GM19239 (cell line): ENCODE measurements at places on chromosomes 3 and 15.

- DNase-seq, result no peak
Observed at GRCh38 chr15:88303395-88303794, 46.9 kb upstream of the NTRK3 start.

DNA sequence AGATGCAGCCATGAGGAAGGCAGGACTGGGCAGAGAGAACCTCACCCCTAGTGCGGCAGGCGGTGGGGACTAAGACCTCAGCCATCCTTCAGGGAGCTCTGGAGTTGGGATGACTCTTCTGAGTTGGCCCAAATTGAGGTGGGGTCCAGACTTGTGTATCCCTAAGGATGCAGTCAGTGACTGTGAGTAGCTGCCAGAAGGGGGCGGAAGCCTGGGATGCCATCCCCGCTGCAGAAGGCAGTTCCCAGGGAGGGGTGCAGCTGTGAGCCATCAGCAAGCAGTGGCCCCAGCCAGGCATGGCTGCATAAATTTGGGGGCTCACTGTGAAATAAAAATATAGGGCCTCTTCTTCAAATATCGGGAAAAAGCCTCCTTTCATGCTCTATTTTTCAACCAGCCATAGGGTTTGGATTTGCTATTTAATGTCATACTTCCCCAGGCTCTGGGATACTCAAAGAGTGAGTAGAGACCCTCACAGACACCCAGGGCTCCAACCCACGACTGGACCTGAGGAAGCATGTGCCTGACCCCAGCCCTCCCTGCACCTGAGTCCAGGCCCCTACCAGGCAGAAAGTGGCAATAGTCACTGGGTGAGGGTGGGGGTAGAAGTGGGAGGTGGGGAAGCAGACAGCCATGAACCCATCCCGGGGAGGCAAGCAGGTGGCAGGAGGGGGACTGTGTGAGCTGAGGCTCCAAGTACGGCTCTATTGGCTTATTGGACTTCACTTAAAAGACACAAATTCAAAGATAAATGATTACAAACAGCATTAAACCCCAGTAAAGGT, 30.5 kb downstream of the GRK7 start:
- DNase-seq, result no peak

GRCh38 chr3:96869316-96869715, 54.9 kb downstream of the EPHA6 start:
- DNase-seq, result no peak

GRCh38 chr3:6179761-6180160, 681.2 kb upstream of the GRM7 start:
- DNase-seq, result no peak

GRCh38 chr15:67023517-67024313, 41.7 kb upstream of the SMAD3 start:
- no peak for DNase-seq

GRCh38 chr3:4751029-4751501, 228.2 kb upstream of the BHLHE40 start:
- DNase-seq, result no peak

DNA sequence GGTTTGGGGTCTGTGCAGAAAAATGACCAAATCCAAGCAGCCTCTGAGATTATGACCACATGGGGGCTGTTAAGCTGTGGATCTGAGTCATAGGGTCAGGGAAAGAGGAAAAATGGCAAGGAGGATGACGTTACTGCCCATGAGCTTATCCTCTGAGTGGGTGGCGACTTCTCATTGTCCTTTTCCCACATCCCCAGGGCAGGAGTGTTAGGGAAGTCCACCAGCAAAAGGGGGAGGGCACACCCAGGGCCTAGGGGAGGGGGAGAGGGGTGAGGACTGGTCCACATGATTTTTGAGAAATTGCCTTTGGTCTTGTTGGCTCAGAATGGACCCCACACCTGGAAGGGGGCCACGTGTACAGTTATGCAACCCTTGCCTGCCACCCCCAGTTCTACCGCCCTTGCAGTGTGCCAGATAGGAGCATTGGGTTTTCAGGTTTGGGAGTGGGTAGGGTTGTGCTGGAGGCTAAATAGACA, 2.6 kb downstream of the CD276 start:
- DNase-seq, result no peak

GRCh38 chr15:38243278-38244055, 9.2 kb upstream of the SPRED1 start:
- no peak for DNase-seq

DNA sequence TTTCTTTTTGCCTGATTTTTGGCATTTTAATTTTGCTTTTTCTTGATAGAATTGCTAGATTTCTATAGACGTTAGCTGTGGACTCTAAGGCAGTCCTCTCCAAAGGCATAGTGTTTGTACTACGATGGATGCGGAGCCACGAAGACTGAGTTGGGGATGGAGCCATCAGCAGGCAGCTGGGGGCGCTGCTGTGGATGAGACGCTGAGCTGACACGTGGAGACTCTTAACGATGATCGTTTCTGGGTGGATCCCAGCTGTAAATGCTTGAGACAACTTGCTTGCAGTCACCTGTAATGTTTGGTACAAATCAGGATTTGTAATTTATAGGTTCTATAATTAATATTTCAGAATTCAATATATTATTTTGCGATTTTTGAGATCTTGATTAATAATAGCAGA, 13.3 kb upstream of the PPP1R2 start:
- DNase-seq, result no peak

- no peak for DNase-seq
Observed at GRCh38 chr15:89307791-89308190, 26.8 kb downstream of the POLG start.

- DNase-seq, result no peak
Observed at GRCh38 chr3:109175411-109175810, 38.9 kb downstream of the C3orf85 start.

DNA sequence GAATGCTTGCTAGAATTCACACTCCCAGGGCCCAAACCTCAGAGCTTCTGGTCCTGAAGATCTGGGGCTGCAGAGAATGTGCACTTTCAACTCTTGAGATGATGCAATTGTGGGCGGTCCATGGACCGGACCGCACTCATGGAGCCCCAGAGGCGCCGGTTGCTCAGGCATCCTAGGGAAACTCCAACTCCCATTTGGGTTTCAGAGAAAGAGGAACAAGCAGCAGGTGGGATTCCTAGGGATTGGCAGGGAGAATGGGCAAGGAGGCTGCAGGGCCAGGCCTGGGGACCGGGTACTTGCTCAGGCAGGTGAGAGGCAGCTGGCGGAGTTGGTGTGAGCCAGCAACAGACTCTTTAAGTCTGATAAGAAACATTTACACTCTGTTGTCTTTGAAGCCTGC, 3.5 kb downstream of the NOX5 start:
- no peak for DNase-seq

- no peak for DNase-seq
Observed at GRCh38 chr3:197308591-197308990, 10.2 kb upstream of the DLG1 start.

GRCh38 chr3:14518432-14518802, 21.7 kb downstream of the GRIP2 start:
- DNase-seq, result no peak

GRCh38 chr3:177552051-177552450, 354.8 kb upstream of the TBL1XR1 start:
- DNase-seq, result no peak

DNA sequence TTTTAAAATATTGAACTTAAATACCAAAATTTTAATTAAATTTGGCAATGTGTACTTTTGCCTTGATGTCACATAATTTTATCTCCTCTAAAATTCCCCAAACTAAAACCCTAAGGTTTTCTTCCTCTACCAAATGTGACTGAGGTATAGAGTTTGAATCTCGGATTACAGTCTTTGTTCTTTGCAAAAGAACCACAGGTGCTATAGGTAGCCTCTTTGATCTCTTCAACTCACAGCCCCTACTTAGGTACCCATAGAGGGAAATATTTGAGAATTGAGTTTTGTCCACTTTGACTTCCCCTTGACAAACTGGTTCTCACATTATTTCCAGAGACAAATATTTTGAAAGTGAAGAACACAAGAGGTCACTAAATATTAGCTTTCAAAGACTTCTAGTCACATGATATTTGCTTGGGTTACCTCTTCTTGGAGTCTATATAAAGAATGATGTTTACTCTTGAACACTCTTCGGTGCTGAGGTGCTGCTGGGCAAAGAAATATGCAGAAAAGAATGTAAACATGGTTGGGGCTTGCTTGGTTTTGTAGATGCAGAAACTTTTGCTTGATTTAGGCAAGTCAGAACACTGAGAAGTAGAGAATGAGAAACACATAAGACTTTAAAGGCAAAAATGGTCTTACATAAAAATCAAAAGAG, 120.8 kb upstream of the MCTP2 start:
- no peak for DNase-seq

DNA sequence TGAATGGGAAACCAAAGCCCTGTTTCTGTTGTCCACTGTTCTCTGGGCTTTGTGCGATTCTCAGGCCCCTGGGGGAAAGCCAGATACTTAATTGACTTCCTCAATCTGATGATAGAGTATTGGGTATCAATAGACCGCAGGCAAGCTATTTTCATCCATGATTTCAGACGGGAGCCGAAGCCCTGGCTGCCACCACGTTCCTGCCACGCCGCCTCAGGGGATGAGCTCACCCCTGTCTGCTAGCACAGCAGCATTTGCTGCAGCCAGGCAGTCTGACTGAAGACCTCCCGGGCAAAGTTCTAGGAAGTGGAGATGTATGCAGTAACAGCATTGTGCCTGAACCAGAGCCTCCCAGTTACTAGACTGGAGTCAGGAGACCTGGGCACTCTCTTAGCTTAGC, 69.8 kb downstream of the ISG20 start:
- no peak for DNase-seq

DNA sequence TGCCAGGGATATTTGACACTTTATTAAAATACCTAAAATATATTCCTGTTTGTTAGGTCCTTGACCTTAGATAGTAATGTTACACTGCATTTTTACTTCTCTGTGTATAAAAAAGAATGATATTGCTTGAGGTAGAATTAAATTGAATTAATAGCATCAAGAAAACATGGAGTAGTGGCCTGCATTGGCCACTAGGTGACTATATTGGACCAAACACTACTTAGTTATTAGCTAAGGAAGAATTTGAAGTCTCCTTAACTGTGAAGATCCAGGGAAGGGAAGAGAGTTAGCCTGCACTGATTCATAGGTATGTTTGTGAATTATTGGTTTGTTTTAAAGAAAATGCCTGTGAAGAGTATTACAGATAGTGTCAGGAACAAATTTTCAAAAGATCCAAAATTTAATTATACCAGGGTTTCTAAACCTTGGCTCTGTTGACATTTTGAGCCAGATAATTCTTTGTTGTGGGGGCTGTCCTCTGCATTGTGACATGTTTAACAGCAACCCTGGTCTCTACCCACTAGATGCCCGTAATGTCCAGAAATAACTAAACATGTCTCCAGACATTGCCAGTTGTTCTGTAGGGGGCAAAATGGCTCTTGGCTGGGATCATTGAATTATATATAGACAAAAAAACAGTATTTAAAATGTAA, 103.6 kb upstream of the THSD4 start:
- no peak for DNase-seq

GRCh38 chr15:74830868-74831267, 4.4 kb downstream of the CPLX3 start:
- DNase-seq, result no peak

DNA sequence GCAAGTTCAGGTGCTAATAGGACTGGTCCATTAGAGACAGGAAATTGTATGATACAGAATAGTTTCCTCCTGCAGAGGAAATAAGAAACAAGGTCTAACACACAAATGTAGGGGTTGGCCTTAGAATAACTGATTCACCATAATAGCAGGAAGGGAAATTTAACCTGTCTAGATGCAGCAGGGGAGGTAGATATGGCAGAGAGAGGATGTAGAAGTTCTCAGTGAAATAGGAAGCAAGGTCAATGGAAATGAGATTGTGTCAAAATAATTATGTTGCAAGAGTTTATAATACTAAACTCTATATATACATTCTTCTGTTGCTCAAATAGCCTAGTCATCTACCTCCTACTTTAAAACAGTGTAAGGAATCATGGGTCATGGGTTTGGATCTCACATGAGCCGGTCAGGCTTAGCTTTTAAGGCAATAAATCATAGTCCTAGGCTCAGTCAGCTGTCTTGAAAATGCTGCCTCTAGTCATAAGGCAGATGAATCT, 17.0 kb downstream of the BCL2A1 start:
- DNase-seq, result no peak

DNA sequence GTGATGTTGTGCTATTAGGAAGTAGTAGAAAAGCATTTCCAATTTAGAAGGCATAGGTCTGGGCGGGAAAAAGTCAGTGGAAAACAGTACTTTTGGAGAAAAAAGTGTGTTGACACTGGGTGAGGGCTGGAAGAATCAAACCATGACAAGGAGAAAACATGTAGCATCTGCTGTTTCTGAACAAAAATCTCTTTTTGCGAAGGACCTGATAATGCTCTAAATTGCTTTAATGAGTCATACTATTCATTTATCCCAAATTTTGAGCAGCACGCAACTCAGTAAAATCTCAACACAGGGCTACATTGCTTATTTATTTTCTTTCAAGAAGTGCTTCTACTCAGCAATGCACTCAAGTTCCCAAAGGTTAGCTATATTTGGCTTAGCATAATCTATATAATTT, 292.7 kb downstream of the DIPK2A start:
- DNase-seq, result no peak

- DNase-seq, result peak; percentile 24
Observed at GRCh38 chr15:63402498-63403253, 21.0 kb upstream of the CA12 start.

- DNase-seq, result no peak
Observed at GRCh38 chr3:64687781-64688604, at the start of gene ADAMTS9. Gene ADAMTS9, minus strand, starts transcription at chr3:64688000. Its CDS starts 343 bp downstream, at chr3:64687657.

DNA sequence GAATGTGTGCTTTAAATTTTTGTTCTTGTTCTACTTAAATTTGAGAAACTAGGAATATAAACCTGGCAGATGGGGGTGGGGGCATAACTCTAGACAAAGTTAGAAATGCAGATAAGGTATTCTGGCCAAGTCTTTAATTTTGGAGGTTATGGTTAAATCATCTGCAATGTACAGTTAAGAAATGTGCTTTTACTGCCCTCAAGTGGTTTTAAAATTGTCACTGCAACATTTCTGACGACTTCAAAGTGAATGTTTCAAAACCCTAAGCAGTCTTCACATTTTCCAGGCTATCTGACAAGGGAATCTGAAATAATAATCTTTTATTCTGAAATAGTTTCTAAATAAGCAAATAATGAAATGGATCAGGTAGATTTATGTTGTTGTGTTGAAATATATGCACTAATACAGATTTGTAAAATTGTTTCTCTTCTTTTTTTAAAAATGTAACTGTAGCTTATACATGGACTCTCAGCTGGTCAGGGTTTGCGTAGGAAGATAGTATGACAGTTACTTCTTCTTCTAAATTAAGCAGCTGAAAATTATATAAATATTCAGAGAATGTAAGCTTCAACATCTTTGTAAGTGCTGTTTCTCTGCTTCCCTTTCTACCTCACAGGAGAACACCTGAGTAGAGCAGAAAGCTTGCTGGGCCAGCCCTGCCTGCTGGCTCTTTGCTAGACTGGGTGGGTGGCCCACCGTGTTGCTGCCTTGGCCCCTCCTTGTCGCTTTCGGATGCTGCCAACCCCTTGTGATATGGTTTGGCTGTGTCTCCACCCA, 45.0 kb downstream of the SUCNR1 start:
- no peak for DNase-seq
